ENCODE measurements at places on chromosomes 5 and 9.

DNA sequence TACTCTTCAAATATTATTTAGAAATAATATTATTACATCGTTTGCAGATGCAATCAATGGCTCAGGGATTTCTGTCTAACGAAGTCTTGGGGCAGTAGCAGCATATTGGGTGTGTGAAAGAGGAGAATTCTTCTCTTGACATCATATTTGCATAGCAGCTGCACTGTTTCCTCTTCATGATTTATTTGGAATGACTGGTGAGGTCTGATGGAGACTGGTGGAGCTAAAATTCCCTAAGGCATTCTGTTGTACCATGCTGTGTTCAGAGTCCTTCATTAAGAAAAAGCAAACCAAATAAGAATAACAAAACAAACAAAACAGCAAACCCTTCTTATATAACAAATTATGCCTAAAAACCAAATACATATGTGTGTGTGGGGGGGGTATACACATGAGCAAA lies 177.6 kb downstream of the DIRAS2 start:
- no peak for DNase-seq

- DNase-seq, result no peak
Measured at GRCh38 chr9:69919461-69920061, 98.9 kb downstream of the CFAP95 start.

DNA sequence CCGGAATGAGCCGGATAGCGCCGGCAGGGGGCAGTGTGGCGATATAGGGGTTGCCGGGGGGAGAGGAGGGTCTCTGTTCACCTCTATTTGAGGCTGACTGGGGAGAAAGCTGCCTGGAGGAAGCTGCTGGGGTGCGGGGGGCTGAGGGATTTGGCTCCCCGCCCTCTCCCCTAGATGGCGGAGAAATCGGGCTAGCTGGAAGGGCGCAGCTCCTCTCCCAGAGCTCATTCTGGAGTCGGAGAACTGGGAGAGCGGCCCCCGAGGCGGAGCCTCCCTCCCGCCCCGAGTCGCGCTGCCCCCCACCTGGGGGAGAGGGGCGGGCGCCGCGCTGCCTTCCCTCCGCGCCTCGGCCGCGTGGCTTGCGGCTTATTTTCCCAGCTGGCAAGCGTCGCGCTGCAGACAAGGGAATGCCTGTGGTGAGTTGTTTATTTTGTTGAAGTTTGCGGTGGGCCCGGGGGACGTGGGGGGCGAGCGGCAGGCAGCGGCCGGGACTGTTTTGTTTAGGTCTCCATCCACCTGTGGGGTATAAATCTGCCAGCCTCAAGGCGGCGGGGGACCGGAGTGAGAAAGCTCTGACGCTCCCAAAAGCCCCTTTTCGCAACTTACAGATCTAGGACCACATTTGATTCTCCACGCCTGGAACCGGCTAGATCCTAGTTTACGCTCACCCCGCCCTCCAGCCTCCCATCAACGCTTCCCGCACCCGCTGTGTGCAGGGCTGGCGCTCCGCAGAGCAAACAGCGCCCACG lies 4.1 kb upstream of the RGMB start:
- DNase-seq, result no peak

GRCh38 chr9:22033012-22033630 lies 24.0 kb upstream of the CDKN2B start:
- no peak for DNase-seq

GRCh38 chr5:1703352-1704050 lies 96.1 kb downstream of the MRPL36 start:
- no peak for DNase-seq

DNA sequence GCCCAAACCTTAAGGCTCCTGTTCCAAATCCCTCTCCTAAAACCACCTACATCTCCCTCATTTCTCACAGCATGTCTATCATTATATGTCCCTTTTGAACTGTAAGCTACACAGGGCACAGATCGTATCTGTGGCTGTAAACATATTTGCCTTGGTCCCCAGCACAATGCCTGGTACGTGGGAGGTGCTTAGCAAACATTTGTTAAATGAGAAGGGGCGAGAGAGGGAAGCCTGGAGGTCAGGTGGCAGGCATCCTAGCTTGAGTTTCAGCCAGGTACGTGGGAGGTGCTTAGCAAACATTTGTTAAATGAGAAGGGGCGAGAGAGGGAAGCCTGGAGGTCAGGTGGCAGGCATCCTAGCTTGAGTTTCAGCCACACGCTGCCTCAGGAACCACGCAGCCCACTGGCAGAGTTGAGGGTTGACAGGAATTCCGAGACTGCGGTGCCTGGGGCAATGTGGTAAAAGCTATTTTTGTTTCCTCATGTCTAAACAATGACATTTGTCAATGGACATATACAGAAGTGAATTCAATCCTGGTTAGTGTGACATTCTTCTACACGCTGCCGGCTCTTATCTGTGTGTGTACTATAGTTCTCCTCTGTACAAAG lies 113.6 kb downstream of the EFNA5 start:
- no peak for DNase-seq

DNA sequence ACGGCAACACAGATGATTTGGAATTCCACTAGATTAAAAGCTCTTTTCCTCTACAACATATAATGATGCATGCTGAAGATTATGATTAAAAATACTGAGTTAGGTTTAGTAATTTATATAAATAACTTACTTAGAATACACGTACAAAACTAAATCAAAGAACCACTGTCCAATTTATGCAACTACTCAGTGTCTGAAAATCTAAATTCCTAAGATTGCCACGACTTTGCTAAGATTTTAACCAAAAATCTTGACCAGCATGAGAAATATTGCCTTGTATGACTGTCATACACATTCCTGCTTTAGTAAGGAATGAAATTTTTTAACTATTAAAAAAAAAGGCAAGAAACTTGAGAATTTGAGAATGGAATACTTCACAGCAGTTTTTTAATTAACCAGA lies 292.4 kb downstream of the ZNF608 start:
- no peak for DNase-seq

DNA sequence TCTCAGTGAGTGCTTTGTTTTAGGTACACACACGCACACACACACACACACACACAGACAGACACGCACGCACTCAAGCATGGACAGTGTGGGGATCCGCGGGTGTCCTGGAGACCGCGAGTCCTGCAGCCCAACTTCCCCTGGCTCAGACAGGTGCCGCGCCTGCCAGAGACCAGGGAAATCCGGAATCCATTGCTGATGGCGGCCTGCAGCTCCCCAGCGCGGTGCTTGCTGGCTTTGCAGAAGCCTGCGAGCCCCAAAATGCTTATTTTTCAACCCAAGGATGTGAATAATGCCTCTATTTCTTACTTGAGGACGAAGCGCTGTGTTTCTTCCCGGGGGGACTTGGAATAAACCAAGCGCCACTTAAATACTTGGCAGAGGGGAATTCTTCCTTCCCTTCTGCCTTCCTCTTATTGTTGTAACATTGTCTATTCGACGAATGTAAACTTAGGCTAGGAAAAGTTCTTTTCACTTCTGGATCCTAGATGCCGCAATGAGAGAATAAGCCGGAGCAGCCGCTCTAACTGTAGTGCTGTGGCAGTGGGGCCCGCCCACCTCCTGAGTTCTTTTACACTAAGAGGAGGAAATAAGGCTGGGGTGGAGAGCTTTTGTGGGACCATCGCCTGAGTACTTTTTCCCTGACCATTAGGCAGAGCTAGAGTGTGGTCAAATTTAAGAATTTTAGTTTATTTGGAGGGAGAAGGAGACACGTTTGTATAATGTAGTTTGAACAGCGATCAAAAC lies 802 bp downstream of the ITGA2 start:
- peak; percentile 26 for DNase-seq

- DNase-seq, result no peak
Measured at GRCh38 chr5:143188692-143189091, 214.8 kb downstream of the NR3C1 start.

- no peak for DNase-seq
Measured at GRCh38 chr5:95942968-95943367, 18.7 kb downstream of the ELL2 start.

DNA sequence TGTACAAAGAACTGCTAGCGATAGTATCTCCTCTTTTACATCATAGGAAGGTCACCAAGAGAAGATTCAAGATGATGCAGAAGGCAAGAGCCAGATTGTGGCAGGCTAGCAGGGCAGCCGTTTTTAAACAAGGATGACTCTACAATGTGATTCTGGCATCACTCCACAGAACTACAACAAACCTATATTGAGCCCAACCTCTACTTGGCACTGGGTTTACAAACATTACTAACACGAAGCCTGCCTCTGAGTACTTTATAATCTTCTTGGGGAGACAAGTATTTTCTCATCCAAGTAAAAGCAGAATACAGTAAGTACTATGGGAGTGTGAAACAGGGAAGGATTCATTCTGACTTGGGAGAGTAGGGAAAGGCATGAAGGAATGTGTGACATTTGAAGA lies 448.6 kb downstream of the ZNF608 start:
- no peak for DNase-seq

DNA sequence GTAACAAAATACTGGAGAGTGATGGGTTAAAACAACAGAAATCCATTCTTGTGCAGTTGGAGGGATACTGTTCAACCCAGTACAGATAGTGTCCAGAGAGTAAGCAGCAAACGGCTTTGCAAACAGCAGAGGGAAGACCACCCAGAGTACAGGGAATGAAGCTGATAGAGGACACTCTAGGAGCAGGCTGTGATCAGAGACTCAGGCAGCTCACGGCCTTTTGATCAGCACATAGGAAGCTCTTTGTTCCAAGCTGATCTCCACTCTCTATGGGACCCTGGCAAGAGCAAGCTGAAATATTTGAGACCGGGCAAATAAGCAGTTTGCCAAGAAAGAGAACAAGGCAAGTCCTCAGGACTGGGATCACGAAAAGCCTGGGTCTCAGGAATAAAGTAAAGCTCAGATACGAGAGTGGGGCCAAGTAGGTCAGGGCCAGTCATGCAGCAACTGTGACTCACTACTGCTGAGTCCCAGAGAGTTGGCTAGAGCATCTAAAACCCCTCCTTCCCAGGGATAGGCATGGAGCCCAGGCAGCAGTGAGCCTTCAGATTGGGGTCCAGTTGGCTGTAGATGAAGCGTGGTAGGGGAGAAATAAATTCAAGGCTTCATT lies 52.4 kb downstream of the MELK start:
- DNase-seq, result peak; percentile 10

- no peak for DNase-seq
Measured at GRCh38 chr9:116168231-116168630, 14.6 kb downstream of the PAPPA start.

- DNase-seq, result no peak
Measured at GRCh38 chr5:150278046-150278730, 11.4 kb downstream of the CAMK2A start.

Measured in caudate nucleus (tissue), 63 donors.